Fibroblast of skin of abdomen (primary cell): ENCODE measurements at places on chromosomes 5 and 9.

DNA sequence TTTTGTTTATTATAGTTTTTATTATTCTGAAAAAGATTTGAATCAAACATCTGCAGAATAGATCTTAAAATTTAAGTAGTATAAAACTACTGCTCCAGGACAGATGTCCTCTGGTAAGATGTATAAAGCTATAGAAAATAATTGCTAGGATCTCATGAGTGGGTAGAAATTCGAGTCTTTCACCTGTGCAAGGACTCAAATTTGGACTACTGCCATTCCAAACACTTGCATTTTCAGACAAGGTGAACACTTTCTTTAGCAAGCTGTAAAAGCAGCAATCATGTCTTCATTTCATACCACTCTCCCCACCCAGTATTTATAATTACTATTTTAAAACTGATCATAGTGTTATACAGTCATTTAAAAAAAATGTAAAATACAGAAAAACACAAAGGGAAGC, 20.7 kb downstream of the SKP2 start:
- DNase-seq, result no peak

- DNase-seq, result no peak
Measured at GRCh38 chr5:135340568-135340967, 58.5 kb downstream of the MACROH2A1 start.

GRCh38 chr9:97632248-97632984, 752 bp downstream of the TSTD2 start:
- DNase-seq, result peak; percentile 78

DNA sequence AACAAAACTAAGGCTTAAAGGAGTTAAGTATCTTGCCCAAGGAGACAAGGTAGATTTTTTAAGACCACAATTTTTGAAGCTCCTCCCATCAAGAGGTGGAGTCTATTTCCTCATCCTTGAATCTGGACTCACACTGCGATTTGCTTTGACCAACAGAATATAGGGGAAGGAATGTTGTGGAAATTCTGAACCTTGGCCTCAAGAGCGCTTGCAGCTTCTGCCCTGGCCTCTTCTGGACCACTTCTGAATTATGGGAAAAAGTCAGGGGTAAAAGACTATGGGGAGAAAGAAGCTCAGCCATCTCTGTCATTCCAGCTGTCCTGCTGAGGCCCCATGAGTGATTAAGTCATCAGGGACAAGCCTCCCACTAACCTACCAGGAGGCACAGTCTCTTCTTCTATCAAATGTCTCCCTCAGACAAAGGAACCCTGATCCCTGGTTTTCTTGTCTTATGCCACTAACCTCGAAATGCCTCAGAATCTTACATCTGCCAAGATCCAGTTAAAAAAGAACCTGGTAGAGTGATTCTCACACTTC, 25.9 kb downstream of the MAPKAP1 start:
- DNase-seq, result no peak

DNA sequence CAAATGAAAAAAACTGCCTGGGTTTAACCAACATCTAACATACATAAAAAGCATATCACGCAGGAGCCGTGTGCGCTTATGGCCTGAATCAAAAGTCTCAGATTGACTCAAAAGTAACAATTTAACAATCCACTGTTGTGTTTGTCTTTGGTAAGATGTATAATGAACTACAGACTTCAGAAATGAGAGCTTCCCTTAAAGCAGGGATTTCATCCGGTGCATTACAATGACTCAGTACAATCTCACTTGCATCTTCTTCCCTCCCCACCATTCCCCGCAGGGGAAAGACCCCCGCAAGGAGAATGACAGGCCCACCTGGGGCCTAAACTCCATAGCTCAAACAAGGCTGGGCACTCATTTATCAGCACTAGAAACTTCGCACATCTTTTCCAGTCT, 1.4 kb downstream of the ZFR start:
- DNase-seq, result peak; percentile 36

- DNase-seq, result no peak
Measured at GRCh38 chr9:4844056-4844838, 51.5 kb downstream of the RCL1 start.

DNA sequence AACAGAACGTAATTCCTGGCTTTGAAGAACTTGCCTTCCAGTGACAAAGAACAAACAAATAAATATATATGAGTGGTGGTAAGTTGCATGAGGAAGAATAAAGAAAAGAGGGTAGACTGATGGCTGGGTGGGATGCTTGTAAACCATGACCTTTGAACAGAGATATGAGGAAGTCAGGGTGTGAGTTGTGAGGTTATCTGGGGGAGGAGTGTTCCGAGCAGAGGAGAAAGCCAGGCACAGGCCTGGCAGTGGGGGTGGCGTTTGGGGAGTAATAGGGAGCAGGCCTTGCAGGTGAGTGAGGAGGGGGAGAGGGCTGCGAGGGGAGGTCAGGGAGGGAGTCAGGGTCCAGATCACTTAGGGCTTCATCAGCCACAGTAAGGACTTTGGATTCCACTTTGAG, 213.4 kb downstream of the PTTG1 start:
- no peak for DNase-seq

DNA sequence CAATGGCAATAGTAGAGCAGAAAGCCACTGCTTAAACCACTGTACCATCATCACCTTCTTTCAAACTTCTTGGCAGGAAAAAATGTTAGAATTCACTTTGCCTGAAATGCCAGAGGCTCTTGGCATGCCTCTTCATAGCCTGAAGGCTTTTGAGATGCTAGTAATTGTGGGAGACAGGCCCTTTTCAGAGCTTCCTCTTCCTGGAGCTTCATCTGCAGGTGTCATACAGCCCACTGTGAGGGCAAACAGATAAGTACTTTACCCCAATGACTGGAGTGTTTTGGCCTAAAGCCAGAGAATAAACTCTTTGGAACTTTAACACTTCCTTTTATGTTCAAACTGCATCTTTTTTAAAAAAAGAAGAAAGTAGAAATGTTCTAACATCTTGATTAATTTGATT, 81.3 kb upstream of the TMEM171 start:
- DNase-seq, result no peak

GRCh38 chr5:116137544-116138378, 52.9 kb downstream of the COMMD10 start:
- peak; percentile 41 for DNase-seq

DNA sequence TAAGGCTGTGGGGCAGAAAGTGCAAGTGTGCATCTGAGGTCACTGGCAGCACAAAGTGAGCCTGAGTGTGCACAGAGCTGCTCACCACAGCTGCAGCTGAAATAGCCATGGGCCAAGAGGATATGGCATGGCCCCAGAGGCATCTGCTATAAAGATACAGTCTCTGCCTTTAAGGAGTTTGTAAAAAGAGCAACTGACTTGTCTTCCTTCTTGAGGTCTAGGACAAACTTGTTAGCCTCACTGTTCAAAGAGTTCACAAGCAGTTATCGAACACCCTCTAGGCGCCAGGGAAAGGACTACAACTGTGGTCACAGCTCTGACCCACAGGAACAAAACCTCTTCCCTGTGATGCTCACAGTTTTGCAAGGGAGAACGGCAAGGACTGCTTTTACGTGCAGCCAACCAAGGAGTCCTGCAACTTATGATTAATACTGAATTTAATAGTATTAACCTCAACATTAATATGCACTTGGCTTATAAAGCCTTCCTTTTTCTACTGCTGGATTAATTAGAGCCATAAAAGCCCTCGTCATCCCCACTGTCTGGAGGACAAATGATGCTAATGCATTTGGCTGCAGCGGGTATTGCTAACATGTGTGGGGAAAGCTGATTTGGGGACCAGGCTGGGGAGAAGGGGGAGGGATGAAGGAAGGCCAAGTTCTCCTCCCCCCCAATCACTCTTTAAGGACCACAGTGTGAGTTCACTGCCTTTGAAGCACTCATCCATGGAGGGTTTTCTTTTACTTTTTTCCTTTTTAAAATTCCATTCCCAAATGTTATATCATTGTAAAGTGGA, 189.8 kb upstream of the TRIM32 start:
- peak; percentile 49 for DNase-seq

DNA sequence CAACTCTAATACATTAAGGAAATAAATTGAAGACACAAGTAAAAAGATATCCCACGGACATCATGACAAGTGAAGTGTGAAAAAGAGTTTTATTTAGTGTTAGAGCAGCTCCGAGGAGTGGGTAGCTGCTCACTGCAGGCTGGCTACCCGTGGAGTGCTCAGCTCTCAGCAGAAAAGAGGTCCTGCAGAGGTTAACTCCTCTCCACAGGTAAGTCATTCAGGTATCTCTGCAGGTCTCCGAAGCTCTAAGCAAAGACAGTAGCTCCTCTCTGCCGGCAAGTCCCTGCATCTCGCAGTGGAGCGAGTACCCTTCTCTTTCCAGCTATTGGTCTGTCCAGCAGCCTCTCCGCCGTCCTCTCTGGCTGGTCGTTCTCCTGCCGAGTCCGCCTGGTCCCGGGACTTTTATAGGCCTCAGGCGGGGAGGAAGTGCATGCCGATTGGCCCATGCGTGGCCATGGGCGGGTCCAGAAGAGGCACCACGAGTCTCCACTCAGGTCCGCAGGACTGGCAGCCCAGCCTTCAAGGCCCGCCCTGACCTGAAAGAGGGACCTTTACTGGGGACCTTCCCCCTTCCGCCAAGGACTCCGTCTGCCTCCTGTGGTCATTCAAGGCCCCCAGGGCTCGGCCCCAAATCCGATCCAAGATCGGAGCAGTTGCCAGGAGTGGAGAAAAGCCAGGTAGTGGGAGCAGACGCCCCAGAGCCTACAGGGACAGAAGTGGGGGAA, 29.9 kb downstream of the BTNL9 start:
- DNase-seq, result no peak

DNA sequence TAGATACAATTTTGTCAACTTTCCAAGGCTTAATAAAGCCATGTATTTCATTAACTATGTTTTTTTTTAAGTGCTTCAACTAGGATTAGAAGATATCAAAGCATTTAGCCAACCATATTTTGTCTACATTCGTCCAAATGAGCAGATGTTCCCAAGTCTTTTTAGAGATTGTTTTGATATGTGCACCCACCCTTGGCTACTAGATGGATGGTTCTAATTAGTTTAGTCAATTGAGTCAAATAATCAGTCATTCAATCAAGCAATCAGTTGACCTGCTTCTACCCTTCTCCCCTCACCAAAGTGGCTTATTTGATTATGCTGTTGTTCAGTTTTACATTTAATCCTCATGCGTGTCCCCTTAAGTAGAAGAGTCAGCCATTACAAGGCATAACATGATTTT, 319.5 kb upstream of the TNC start:
- DNase-seq, result no peak

DNA sequence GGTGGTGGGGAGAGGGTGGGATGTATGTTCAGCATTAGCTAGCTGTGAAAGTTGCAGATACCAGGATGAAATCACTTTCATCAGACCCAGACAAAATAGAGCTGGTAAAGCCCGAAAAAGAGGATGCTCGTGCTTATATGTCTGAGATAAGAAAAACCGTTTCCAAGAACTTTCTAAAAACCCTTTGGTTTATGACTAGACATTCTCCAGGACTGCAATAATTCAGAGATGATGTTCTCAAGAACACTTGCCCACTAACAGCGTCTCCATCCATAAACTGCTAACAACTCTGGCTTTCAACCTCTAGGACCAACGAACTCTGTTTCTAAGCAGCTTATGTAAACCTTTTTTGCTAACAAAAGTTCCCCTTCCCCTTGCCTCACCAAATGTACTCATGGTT, 8.4 kb upstream of the AMACR start:
- DNase-seq, result no peak

DNA sequence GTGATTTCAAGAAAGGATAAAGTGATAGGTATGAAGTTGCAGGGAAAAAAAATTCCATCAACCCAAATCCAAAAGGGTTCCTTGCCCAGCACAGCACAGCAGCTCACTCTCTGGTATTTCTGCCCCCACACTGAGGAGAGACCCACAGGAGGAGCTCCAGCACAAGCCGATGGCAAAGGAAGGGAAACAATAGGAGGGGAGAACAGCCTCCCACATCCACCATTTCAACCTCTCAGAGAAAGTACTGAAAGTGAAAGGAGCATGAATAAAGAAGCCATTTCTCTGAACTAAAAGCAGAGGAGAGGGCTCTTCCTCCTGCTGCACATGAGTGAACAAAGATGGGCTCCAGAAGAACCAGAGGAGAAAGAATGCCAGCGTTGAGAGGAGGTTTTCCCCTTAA, 54.9 kb upstream of the ZSWIM6 start:
- peak; percentile 60 for DNase-seq

- DNase-seq, result peak; percentile 64
Measured at GRCh38 chr9:115327436-115328122, 209.6 kb upstream of the TNC start.

DNA sequence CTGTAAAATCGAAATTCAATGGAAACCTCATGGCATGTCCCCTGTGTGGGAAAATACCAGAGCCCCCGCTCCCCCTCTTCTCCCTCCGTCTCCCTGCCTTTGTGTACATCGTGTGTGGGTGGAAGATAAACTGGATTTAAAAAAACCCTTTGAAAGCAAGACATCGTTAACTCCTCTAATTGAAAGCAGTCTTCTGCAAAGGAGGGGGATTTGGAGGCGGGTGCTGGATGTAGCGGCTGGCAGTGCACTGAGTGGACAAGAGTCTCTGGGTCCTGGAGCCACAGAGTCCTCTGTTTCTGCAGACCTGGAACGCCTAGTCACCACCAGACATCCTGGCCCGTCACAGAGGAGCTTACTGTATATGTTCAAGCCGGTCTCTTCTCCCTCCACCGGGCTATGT, 169.4 kb downstream of the PAPPA start:
- DNase-seq, result peak; percentile 38

DNA sequence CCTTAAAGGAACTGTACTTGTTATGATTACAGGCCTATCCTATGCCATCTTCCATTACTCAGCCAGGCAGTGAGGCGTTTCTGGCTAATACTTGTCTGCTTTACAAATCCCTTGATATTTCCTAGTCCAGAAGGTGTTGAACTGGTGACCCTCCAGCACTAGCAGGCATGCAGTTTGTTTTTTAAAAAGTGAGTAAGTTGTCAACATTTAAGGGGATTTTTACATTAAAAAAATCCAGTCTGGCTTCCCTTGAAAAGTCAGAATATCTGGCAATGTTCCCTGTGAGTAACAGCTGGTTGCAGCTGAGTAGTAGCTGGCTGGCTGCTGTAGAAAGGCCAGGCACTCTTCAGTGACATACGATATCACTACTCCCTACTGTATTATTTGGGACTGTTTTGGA, 21.8 kb downstream of the GRIN3A start:
- peak; percentile 32 for DNase-seq

DNA sequence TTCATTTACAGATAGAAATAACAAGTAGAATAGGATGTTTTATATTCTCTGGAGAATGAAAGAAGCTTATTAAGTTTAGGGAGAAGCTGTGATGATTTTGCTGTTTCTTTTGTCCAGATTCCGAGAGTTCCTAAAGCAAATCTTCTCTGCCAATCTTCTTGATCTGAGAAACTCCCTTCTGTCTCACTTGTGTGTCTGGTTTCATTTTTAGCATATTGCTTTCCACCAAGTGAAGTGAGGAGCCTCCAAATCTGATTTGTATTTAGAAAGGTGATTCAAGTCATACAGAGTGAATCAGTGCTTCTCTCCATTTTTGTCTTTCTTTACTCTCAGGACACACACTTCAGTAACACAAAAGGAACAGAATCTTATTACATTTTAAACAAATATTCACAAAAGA, 48.4 kb downstream of the STX17 start:
- DNase-seq, result no peak

DNA sequence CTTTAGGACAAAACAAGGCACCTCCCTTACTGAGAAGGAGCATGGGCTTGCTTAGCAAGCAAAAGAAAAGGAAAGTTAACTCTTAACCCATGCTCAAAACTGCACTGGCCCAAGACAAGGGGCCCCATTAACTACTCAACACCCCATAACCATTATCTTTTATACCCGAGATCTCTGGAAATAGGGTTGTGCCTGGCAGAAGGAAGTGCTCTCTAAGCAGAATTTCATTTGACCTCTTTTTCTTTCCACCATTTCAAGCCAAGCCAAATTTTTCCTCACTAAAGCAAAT, 167.2 kb downstream of the RASEF start:
- DNase-seq, result no peak
